Activated naive CD4-positive, alpha-beta T cell (primary cell): ENCODE measurements at places on chromosomes 5 and 9.

DNA sequence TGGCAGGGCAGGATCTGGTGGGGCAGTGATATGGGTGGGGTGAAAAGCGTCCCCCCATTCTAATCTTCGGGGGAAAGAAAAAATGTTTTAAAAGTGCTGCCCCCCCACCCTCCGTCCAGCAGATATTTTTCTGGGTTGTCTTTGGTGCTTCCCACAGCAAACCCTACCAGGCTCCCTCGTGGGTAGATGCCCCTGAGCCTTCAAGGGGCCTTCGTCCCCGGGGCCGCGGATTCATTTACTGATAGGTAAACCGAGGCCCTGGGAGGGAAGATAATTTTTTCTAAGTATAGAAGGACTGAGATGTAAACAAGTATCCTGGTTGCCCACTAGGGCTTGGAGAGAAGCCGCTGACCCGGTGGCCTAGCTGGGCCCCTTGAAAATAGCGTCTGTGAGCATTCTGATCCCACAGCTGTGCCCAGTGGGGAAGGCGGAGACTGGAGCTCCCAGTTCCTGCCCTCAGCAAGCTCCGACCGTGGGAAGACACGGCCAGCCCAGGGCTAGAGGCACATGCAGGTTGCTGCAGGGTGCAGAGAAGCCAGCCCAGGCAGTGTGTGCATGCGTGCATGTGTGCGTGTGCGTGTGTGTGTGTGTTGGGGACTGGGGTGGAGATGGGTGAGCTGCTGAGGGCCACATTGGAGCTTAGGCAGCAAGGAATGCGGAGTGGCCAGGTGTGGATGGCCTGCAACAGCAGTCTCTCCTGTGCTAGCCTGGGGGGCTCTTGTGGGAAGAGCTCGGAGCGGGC is 6.0 kb upstream of the RXRA start:
- no peak for DNase-seq

DNA sequence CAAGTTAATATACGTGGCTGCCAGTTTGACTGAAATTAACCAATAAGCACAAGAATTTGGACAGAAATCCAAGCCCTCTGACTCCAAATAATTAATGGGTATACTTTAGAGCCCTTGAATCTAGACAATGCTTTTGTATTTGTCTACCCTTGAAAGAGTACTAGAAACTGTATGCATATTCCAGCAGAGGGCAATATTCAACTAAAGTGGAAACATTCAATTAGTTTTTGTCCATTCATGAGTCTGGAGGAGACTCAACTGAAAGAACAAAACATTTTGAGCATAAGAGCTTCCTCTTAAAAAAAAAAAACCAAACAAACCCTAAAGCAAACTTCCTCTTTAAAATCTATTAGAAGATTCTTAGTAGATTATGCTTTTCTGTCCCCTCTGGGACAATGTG is 157.8 kb downstream of the ARHGEF28 start:
- no peak for DNase-seq

DNA sequence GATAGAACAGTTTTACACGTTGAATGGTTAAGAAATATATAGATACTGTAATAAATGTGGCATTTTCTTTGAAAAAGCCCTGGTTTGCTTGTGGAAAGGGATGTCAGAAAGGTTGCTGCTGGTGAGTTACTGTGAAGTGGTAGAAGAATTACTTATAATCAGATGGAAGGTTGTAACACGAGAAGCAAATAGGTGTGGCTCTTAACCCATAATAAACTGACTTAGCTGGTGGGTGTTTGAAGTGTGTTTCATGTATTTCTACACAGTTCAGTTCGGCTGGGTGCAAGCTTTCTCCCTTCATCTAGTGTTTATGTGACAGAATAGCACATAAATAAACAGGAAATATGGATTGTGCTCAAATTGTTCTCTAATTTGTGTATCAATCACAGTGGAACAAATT is 5.5 kb downstream of the CNOT6 start:
- DNase-seq: no peak

DNA sequence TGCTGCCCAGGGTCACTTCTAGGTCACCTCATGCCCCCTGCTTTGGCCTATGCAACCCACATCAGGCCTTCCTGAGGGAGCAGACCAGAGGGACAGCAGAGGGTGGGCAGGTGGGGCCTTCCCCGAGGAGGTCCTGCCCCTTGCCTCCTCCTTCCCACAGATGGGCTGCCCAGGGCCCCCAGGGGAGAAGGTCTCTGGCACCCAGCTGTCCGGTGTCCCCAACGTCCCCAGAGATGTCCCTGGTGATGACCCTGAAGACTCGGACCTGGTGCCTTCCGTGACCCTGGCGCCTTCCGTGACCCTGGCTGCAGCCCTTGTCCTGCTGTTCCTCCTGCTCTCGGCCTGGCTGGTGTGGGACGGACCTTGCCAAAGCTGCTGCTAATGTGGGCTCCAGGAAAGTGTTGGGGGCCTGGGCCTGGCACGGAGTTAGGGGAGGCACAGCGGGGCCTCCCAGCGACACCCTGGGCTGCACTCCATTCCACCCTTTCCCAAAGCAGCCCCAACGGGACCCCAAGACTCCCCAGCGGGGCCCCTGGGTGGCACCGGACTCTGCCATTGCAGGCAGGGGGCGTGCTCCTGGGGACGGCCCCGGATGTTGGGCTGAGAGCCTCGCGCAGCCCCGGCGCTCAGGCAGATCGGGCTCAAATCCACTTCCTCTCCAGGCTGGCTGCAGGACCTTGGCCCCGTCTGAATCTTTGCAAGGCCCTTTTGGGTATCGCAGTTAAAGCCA is 6.8 kb upstream of the SLC2A6 start:
- DNase-seq: no peak

- DNase-seq: no peak
These were observed 36.1 kb upstream of the NEK6 start for GRCh38 chr9:124221676-124222075.

DNA sequence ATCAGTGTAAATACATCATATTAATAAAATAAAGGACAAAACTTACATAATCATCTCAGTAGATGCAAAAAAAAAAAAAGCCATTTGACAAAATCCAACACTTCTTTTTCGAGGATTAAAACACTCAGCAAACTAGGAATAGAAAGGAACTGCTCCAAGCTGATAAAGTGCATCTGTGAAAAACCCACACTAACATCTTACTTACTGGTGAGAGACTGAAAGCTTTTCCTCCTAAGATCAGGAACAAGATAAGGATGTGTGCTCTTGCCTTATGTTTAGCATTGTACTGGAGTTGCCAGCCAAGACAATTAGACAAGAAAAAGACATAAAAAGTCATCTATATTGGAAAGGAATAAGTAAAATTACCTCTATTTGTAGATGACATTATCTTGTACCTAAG is 120.2 kb upstream of the SAP30L start:
- no peak for DNase-seq

DNA sequence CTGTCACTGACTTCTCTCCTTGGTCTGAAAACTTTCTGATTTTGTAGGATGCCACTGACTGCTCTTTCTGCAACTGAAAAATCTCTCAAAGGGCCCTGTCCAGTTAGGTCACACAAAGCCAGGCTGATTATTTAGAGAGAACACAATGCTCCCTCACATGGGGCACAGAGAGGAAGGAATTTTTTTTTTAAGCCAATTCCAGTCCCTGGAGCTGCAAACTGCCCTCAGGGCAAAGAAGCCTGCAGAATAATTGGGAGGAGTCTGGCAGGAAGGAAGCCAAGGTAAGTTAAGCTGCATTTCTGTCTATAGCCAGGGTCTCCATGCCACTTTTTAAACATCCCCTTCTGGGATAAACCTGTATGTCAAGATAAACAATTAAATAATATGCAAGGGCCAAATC is 305.5 kb downstream of the ZSWIM6 start:
- no peak for DNase-seq

DNA sequence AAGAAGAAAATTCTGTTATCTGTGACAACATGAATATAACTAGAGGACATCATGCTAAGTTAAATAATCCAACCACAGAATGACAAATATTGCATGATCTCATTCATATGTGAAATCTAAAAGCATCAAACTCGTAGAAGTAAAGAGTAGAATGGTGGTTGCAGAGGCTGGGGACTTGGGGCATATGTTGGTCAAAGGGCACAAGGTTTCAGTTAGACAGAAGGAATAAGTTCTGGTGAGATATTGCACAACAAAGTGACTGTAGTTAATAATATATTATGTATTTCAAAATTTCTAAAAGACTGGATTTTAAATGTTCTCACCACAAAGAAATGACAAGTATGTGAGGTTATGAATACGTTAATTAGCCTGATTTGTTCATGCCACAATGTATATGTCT is 24.8 kb downstream of the GRIA1 start:
- DNase-seq: no peak

DNA sequence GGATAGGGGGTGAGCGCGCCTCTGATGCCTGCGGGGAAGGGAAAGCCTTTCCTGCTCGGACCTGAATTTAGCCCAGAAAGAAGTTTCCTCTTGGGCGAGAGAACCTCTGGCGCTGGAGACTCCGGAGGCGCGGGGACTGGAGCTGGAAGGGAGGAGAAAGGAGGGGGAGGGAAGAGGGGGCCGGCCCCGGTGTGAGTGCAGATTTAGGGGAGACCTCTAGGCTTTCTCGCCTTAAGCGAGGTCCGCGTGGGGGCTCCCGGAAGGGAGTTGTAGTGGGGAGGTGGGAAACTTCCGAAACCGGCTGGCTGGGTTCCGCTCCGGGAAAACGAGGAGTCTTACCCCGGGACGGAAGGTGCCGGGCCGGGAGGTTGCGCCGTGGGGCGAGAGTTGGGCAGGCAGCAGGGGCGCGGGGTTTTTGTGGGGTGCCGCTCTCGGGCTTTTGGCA is 1.3 kb downstream of the PCSK5 start:
- DNase-seq: no peak

DNA sequence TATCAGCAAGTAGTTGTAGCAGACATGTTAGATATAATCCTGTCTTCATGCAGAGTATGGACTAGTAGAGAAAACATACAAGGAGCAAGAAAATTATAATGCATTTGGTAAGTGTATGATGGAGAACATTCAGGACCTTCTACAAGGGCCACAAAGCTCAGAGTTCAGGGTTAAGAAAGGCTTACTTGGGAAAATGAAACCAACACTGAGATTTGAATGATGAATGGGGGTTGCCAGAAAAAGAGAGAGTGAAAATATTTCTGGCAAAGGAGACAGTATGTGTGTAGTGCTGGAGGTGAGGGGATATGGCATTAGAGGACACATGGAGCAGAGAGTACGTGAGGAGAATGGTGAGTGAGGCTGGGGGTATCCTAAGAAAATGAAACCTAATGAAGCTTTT is 169.8 kb upstream of the STK32A start:
- DNase-seq: no peak

DNA sequence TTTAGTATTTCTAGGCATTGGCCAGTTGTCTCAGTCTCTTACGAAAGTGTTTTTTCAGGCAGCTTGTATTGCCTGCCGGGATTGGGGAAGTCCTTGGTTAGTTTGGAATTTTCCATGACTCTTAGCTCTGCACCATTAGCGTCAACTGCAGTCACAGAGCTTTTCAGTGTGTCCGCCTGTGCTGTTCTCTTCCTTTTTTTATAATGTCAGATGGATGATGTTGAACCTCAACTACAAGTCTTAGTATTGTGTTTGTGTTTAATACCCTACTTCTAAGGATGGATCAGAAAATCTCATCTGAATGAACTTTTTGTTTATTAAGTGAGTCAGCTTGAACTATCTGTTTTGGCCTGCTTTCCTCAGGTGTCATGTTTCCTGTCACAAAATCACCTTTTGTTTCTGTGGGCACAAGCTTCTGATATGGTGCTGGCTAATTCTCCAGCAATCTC is 33.1 kb downstream of the ATP6V0E1 start:
- DNase-seq: no peak

- DNase-seq: no peak
These were observed 9.3 kb downstream of the LIX1 start for GRCh38 chr5:97133101-97133500.

DNA sequence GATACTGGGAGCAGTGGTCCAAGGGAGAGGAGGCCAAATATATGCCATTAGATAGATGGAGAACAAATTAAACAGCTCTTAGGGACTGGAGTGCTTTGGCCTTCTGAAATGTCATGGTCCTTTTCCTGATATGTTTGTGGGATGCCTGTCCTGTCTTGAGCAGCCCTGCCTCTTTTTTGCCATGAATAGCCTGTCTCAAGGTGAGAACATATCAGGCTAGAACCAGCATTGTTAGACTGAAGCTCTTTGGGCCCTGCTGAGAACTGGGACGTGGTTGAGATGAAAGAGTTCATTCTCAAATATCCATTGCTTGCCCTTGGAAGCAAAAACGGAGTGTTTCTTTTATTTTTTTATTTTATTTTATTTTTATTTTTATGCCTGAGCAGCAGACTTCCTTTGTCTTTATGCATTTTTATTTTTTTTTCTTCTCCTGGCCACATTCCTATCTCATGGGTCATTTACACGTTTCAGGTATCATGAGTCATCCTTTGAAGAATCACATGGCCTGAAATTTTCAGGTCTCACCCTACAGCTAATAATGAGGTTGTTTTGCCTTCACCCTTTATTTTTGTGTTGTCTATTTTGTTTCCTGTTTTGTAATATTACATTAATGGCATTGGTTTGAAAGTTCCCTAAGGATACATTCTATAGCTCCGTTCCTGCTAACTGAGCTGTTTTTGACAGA is 371.4 kb downstream of the PSAT1 start:
- DNase-seq: no peak

- no peak for DNase-seq
These were observed 22.5 kb upstream of the LAMC3 start for GRCh38 chr9:130986356-130986965.

- no peak for DNase-seq
These were observed 57.9 kb upstream of the ORM1 start for GRCh38 chr9:114264806-114265550.

- no peak for DNase-seq
These were observed 32.4 kb downstream of the PCDHGC5 start for GRCh38 chr5:141521244-141521781.
